ENCODE measurements at places on chromosomes 7 and 10.
A peak's percentile ranks its signal among the peaks of the same experiment; 100 is the strongest.

GRCh38 chr10:30057421-30057841 is 2.0 kb downstream of the JCAD start:
- no peak for DNase-seq

- no peak for DNase-seq
Measured at GRCh38 chr10:30818010-30818660, 188.6 kb upstream of the LYZL2 start.

DNA sequence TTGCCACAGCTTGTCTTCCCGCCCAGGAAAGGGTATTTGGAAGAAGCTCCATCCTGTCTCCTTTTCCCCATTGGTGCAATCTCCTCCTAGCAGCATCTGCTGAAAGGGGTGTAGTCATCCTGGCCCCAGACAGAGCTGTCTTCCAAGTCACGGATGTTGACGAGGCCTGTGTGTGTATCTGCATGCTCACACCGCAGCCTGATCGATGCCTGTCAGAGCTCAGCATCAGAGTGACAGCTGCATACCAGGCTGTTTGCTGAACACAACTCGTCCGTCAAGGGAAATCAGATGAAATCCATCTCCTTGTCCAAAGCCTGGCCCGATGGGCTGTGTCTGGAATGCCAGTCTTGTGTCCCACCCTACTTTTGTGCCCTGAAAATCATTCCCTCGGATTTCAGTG is 21.2 kb upstream of the LRRC4 start:
- DNase-seq, result no peak

DNA sequence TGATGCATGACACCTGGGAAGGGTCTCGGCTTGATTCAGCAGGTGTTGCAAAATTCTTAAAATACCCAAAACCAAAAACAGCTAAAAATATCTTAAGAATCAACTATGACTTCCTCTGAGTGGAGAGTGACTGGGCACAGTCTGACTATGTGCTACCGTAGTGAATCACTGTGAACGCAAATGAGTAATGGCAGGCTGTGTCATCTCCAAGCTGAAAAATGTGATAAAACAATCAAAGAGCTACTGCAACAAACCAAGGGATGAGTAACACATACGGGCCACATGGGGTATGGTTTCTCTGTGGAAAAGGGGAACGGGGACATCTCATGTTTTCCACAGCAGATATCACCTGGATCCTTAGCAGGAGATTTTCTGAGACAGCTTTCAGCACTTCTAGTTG is 127.5 kb downstream of the ABCA13 start:
- no peak for DNase-seq

GRCh38 chr7:42235741-42236161 is 1.3 kb downstream of the GLI3 start:
- no peak for DNase-seq

DNA sequence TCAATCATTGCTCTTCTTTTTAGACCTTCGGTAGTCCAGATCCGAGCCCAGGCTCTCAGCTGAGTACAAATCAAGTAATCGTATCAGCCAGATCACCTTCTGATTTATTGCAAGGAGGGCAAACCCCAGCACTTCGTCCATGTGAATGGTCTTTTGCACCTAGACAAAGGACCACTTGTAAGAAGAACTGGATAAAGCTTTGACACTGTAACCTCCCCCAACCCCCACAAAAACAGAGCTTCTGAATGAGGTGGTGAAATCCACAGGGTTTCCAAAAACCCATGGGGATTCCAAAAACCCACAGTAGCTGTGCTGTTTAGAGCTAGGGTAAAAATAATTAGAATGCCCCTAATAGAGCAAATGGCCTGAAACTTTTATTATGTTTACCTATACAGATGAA is 148.8 kb upstream of the ODAD2 start:
- DNase-seq, result no peak

DNA sequence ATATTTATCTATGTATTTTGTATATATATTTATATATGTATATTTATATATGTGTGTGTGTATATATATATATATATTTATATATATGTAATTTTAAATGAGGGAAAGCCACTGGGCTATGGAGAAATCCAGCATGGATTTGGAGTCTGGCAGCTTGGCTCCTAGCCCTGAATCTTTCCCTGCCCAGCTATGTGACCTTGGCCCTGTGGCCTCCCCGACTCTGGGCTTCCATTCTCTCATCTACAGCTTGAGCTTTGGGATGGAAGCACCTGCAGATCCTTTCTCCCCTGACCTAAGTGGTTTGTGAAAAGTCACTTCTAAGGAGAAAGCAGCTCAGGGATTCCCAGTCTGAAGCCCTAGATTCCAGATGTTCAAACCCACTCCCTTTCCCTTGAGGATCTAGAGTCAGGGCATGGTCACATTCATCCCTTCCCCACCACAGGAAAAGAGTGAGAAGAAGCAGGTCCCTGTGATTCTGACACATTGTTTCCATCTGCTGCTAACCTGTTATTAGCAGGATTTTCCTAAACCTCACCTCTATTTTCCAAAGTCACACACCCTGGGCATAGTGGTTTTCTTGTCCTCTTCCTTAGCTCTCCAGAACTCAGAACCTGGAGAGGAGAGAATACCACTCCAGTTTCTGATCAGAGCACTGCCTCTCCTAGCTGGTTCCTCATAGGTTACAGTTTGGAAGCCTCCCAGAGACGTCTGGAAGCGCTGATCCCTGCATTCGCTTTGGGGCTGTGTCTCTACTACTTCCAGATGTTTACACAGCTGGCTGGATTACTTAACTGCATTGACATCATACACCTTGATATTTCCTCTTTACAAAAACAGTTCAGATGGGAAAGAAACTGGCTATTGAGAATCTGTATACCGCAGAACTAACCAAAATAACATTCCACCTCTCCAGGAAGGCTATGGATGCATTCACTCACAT is 327.5 kb upstream of the ZMIZ1 start:
- DNase-seq, result no peak

- peak; percentile 97 for DNase-seq
Measured at GRCh38 chr7:44157116-44158080, 16.3 kb upstream of the MYL7 start.

- DNase-seq, result no peak
Measured at GRCh38 chr7:14252458-14252857, 263.0 kb upstream of the ETV1 start.

DNA sequence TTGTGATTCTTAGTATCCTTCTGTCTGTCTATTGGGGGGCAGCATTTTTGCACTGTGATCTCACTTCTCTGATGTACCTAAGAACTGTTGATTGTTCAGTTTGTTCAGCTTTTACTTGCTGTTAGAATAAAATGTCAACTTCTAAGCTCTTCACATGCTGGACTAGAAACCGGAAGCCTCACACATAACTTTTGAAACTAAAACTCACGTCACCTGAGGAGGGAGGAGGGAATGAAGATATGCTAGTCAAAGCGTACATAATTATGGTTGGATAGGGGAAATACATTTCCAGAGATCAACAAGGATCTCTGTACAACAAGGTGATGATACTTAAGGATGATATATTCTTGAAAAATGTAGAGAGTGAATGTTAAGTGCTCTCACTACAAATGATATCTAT is 609.7 kb downstream of the INHBA start:
- no peak for DNase-seq

DNA sequence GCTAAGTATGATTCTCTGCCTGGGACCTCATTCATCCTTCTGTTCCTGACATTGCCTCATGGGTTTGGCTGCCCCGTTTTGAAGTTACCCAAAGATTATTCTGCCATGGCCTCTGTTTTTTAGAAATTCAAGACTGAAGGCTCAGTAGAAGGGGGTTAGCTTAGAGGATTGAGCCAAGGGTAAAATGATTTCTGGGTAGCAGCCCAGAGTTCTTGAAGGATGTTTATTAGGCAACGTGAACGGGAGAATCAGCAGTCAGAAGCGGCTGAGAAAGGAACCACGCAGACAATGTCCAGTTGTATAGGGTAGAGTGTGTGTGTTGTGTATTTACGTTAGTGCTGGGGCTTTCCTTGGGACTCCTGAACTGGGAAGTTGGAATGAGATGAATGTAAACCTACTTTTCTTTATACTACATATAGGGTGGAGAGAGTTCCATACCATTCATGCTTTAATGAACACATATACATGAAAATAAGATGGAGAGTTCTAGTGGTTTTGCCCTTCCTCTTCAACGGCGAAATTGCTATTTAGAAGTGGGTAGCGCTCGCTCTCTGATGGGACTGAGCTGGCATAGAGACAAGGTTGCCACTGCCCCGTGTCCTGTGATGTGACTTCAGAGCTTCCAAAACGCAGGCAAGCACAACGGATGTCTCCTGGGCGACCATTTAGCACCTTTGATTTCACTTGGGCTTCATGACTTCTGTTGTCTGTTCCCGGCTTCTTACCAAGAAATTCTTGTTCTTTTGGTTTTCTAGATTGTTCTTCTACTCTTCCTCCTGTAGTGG is 35.0 kb upstream of the IL15RA start:
- DNase-seq, result no peak

GRCh38 chr7:50472427-50472826 is 22.3 kb upstream of the FIGNL1 start:
- no peak for DNase-seq

- no peak for DNase-seq
Measured at GRCh38 chr10:22693860-22694259, 20.5 kb downstream of the PIP4K2A start.

- no peak for DNase-seq
Measured at GRCh38 chr10:102661658-102662028, 17.4 kb downstream of the TRIM8 start.
